T1000 (cell line): ENCODE measurements at places on chromosomes 16 and 17.

DNA sequence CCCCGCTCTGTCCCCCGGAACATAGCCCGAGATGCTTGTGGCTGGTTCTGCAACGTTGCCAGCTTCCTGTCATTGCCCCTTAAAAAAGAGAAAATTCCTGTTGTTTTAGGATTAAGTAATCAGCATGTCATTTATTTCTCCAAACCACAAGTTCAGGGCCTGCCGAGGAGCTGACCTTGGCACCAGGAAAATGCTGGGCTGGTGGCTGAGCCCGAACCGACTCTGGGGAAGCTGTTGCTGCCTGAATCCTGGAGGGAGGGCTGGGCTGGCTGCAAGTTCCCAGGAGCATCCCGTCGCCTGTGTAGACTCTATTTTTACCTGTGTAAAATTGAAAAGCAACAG is 130.9 kb upstream of the FOXF1 start:
- no peak for DNase-seq

DNA sequence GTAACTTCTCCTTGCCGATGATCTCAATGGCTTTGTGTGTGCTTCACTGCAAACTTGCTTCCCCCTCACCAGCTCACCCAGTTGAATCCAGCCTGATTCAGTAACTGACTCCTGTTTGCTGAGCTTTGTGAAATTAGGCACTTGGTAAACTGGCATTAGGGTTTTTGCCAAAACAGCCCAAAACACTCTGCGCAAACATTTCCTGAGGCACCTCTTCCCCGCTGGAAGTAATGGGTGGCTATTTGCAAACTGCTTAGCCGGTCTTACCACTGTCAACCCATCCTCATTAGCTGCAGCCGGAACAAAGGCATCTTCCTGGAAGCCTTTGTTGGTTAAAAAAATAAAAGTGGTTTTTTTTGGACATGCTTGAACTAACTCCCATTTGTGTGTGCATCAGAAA is 353.2 kb downstream of the MAF start:
- DNase-seq = no peak

- no peak for DNase-seq
Observed at GRCh38 chr16:69036399-69037091, 68.9 kb upstream of the HAS3 start.

- no peak for DNase-seq
Observed at GRCh38 chr17:44604116-44604761, 47.0 kb downstream of the FZD2 start.

- DNase-seq = no peak
Observed at GRCh38 chr16:55495616-55496289, 13.1 kb upstream of the LPCAT2 start.

GRCh38 chr17:33012522-33013033 is 20.9 kb downstream of the SPACA3 start:
- no peak for DNase-seq

GRCh38 chr16:57304169-57305061 is 19.9 kb upstream of the PLLP start:
- DNase-seq = no peak

DNA sequence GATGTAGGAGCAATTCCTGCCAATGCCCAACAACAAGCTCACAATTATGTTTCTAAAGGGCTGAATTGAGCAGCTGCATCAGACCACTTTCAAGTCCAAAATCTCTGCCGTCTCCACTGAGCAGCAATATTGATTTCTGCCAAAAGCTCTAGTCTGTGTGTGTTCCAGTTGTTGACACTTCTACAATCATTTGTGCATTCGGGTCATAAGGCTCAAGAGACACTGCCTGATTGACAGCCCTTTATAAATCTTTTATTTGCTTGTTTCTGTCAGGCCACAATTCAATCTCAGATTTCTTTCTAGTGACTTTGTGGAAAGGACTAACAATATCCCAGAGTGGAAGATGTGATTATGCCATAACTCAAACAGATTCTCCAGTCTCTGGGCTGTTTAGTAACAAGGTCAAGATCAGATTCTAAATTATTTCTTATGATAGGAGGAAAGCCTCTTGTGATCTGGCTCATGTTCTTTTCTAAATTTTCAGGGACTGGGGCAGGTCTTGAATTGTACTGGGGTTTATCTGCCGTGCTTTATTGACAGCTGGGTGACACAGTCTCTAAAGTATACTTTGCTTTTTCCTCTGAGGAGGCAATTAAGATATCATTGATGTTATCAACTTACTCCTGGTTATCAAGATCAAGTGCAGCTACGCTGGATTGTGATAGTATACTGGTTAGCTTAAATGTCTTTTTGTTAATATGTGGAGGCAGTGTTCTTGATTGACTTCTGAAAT is 377.1 kb downstream of the CNTNAP4 start:
- no peak for DNase-seq

- DNase-seq = no peak
Observed at GRCh38 chr16:89452925-89453324, 37.4 kb downstream of the ANKRD11 start.

DNA sequence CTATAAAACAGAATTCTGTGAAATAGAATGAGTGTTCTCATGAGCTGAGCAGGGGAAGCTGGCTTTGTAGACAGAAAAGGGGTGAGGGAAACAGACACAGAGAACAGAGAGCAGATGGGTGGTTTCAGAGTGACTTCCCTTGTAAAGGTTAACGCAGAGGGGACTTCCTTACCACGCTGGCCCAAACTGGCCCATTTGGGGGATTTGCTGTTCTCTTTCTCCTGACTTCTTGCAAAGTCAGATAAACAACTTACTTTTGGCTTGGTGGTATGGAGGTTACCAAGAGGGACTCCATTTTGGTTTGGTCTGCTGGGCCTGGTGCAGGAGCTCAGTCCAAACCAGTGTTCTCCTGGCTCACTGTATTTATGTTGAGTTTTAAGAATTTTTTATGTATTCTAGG is 48.4 kb downstream of the SEC14L1 start:
- DNase-seq = no peak

GRCh38 chr16:2990891-2991290 is 10.6 kb upstream of the PKMYT1 start:
- no peak for DNase-seq

DNA sequence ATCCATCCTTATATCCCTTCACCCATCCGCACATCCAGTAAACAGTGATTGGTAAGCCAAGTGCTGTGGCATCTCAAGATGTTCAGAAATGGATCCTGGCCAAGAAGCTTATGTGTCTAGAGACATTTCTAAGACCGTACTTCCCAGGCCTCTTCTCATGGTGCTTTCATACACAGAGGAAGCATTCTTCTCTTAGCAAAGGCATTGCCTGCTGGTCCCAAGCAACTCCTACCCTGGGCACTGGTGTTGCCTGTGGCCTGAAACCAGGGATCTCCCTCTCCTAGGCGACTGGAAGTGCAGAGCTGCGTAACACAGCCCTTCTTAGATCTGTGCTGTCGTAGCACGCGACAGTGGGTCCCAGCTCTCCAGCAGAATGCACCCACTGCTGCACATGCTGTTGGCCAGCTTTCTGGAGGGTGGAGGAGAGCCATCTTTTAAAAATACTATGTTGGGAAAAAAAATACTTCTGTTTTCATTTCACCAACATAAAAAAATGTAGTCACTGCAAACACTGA is 182.9 kb downstream of the CCDC182 start:
- DNase-seq = no peak

- DNase-seq = peak; percentile 65
Observed at GRCh38 chr17:62791767-62792446, 16.2 kb downstream of the MARCHF10 start.

- no peak for DNase-seq
Observed at GRCh38 chr16:12098429-12099310, 122.1 kb downstream of the SNX29 start.

- peak; percentile 27 for DNase-seq
Observed at GRCh38 chr17:78357177-78357586, 2.7 kb downstream of the SOCS3 start.

DNA sequence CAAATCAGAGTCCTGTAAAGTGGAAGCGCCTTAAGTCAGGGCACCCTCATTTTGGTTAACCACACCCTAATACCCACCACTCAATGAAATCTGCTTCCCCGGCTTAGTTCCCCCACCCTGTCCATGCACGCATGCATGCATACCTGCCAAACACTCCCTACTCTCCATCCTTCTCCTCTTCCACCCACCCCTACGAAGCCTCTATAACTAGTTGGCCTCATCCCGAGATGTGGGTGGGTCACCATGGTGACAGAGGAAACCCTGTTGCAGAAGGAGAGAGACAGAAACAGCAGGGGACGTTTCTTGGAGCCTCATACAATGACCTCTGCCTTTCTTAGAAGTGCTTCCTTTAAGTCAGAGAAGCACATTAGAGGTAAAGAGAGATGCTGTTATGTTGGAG is 46.8 kb upstream of the DNAH9 start:
- DNase-seq = no peak

DNA sequence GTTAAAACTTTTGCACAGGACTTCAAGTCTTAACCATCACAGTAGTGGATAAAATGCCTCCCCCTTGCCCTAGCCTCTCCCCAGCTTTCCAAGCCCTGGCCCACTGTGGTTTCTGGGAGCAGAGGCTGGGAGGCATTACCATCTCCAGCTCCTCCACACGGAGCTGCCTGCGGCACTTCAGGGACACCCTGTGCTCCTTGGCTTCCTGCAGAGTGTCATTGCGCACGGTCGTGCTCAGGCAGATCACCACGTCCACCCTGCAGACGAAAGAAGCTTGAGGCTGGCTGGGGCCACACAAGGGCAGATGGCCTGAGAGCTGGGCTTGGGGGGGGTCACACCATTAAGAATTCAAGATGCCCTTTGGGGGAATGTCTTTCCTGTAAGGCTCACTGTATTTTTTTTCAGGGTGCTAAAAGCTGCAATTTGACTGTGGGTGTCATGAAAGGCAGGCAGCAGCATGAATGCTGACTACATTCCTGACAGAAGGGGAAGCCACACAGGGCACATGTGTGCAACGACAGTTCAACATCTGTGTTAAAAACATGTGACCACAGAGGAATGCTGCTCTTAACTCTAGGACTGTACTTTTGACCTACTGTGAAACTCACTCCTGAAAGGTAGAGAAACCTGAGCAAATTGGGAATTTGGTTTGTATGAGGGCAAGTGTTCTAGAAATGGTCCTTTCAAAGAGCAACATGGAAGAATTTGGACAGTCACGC is 47.7 kb upstream of the CLEC18B start:
- DNase-seq = no peak

DNA sequence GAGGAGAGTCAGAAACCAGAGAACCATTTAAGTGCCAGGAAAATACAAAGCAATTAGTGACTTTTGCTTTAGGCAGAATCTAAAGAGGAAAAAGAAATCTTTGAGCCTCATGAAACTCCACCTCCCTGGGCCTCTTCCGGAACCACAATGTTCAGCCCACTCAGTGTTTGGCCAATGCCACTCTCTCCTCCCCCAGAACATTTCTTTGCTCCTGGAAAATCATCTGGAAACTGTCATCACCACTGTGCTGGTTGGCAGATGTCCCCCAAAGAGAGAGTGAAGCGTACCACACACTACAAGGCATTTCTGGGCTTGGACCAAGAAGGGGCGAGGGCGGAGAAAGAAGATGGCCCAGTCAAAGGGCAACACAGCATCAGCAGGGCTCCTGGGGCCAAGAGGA is 7.1 kb upstream of the SOX9 start:
- no peak for DNase-seq

DNA sequence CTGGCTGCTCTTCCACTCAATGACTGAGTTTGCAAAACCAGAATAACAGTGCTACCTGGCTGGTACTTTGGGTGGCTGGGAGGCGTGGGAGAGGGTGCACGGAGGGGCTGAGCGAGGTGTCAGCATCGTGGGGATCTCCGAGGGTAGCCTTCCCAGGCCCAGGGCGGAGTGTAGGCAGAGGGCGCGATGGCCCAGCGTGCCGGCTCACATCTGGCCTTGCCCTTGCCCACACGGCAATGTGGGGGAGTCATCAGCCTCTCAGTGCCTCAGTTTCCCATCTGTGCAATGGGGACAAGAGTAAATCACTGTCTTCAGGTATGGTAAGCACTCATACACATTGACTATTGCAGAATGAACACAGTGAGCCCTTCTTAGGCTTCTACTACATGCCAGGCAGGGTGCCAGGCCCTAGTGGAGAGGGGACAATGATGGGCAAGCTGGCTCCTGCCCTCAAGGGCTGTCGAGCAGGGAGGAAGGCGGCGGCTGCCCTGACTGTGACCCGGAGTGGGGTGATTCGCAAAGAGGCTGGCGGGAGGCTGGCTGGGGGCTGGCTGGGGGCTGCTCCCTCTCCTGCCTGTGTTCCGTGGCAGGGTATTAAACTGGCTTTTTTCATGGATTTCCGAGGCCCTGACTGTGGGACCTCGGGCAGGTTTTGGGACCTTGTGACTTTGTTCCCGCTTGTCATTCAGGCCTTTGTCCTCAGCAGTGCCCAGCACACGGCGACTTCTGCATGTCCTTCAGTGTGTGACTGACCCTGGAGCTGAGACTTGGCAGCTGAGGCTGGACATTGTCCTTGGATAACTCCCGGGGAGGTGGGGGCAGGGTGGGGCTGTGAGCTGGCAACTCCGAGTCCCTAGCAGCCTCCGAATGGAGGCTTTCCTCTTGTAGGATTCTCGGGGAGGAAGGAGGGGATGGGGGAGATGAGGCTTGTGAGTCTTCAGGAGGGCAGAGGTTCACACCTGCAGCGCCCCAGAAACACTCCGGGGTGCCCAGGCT is 243.1 kb downstream of the SEC14L1 start:
- no peak for DNase-seq

GRCh38 chr16:85275533-85276249 is 163.4 kb upstream of the CIBAR2 start:
- DNase-seq = no peak

DNA sequence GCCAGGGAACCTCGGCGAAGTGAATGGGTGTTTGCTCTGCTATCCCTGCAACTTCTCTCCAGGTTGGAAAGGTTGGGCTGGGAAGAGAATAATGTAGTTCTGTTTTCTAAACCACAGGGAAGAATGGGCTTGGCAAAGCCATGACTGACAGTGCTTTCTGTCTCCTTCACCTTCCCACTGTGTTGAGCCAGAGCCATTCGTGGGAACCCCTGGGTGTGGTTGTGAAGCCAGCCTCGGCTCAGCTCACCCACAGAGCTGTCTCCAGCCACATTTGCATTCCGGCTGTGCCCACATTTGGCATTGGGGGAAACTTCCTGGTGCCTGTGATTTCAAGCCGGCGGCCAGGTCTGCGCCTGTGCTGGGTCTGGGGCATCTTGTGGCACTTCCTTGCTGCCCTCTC is 39.9 kb downstream of the BAIAP2 start:
- no peak for DNase-seq

DNA sequence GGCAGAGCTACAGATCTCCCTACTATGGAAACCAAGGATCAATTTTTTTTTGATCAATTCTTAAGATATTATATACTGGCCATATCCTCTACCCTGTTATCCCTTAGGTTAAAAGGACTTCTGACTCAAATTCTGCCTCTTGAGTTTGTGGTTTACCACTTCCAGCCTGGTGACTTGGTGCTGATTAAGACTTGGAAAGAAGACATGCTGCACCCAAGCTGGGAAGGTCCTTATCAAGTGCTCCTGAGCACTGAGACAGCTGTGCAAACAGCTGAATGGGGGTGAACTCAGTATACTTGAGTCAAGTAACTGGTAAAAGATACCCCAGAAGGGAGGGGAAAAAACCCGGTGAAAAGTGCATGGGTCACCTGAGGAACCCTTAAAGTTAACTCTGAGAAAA is 20.5 kb upstream of the SPACA3 start:
- DNase-seq = no peak

GRCh38 chr17:50692448-50693035 is 15.2 kb downstream of the ANKRD40 start:
- no peak for DNase-seq
